ENCODE measurements at places on chromosomes 5 and 9.

GRCh38 chr9:21402386-21403251 is 6.3 kb upstream of the IFNA8 start:
- no peak for DNase-seq

GRCh38 chr9:111400564-111400898 is 70.5 kb upstream of the OR2K2 start:
- no peak for DNase-seq

DNA sequence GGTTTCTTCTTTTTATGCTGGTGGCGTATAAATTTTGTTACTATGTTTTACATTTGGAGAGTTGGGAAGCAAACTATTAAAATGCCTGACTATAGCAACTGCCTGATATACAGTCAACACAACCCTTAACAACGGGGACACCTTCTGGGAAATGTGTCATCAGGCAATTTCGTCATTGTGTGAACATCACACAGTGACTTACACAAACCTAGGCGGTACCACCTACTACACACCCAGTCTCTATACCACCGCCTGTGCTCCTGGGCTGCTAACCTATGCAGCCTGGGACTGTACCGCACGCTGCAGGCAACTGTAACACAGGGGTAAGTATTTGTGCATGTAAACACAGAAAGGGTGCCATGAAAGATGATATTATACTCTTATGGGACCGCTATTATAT is 1.3 kb upstream of the CDHR2 start:
- no peak for DNase-seq

- no peak for DNase-seq
Observed at GRCh38 chr9:6600426-6600825, 45.1 kb downstream of the GLDC start.

- DNase-seq, result no peak
Observed at GRCh38 chr9:118215549-118215948, 511.3 kb downstream of the TLR4 start.

DNA sequence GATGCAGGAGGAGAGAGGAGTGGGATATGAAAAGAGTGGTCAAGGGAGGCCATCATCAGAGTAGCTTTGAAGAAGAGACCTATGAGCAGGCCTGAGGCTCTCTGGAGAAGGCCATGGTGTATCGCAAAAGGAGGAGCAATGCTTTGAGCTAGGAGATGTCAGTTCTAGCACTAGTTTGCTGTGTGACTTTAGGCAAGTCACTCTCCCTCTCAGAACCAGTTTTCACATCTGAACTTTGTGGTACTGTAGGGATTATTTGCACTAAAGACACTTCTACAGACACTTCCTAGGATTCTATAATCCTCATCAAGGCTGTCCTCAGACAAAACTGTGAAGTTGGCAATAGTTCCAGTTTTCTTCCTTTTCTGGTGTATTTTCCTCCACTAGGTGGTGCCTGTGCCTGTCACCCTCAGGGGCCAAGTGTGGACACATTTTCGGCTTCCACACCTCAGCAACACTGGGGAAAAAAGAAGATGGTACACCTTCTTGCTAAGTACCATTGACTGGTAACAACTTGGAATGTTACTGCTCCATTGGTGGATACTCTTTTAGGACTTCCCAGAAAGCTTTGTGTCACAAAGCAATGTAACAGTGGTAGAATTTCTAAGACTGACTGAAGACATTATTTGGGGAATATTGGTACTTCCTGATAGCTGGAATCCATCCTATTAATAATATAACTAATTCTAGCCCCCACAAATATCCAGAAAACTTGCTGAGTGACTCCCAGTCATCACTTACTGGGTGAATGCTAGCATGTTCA is 9.9 kb downstream of the PAPPA start:
- no peak for DNase-seq

DNA sequence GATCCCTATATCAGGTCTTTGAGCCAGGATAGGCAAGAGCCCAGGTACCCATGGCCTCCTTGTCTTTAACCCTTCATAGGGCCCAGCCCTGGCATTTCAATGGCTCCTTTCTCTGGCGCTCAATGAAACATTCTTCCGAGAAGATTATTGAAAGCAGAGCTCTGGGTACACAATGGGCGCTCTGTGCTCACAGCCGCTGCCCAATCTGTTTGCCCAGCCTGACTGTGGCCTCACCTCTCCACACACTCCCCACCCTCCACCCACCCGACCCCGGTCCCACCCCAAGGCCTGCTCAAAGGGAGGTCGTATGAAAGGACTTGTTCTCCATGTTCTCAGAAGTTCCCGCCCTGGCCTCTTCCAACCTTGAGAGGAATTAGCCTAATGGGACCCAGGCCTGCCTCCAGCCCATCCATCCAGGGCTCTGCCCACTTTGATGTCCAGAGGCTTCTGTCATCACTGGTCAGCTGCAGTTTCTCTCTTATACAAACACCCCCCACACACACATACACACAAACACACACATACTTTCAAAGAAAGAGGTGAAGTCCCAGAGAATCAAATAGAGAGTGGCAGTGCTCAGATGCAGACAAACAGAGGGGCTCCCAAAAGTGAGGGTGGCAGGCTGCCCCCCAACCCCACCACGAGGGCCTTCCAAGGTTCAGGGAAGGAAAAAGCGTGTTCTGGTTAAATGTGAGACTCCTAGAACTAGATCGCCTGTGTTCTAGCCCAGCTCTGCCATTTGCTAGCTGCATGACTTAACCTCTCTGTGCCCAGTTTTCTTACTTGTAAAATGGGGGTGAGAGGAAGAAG is 5.1 kb upstream of the ARSI start:
- DNase-seq, result no peak

GRCh38 chr5:88691230-88691582 is 191.8 kb downstream of the MEF2C start:
- DNase-seq, result no peak

- DNase-seq, result no peak
Observed at GRCh38 chr5:94693043-94693822, 74.8 kb downstream of the SLF1 start.

GRCh38 chr5:71454913-71455312 is 538 bp upstream of the BDP1 start:
- no peak for DNase-seq

DNA sequence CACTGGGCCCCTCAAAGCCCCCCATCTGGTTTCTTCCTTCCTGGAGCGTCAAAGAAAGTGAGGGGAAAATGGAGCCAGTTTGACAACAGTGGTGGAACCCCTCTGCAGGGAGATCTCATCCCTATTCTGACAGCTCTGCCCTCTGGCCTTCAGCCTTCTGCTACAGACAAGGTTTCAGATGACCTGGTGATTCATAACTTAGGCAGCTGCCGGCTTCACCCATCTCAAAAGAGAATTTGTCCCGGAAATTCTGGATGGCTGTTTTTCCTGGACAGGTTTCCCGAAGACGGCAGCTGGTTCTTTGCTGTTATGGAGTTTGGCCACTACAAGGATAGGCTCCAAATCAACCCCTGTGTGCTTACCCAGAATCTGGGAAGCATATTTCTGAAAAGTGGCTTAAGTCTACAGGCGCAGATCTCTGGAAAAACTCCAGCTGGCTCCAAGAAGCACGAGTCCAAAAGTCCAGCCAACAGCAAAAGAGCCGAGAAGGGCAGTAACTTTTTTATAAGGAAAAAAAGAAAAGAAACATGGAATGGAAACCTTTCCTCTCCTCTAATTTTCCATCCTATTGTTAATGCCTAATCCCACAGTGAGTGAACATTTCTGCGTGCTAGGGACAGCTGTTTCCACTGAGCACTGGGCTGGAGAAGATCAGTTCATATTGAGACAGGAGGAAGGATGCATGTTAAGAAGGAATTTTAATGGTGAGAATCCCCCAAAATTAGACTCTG is 54.5 kb downstream of the ZNF366 start:
- DNase-seq, result no peak

GRCh38 chr5:17748201-17748600 is 113.9 kb downstream of the TAF11L14 start:
- no peak for DNase-seq

- DNase-seq, result no peak
Observed at GRCh38 chr9:16281707-16282106, 588.8 kb downstream of the BNC2 start.

GRCh38 chr9:19967216-19967887 is 178.5 kb upstream of the SLC24A2 start:
- no peak for DNase-seq

- no peak for DNase-seq
Observed at GRCh38 chr9:19074836-19075235, 25.6 kb downstream of the RRAGA start.

- DNase-seq, result no peak
Observed at GRCh38 chr9:116262448-116262847, 108.9 kb downstream of the PAPPA start.

- DNase-seq, result no peak
Observed at GRCh38 chr9:37904445-37905130, 661 bp upstream of the SLC25A51 start.

GRCh38 chr9:505741-506059 is 291.0 kb downstream of the DOCK8 start:
- DNase-seq, result no peak

- DNase-seq, result no peak
Observed at GRCh38 chr5:94524841-94525697, 93.3 kb downstream of the KIAA0825 start.

- DNase-seq, result no peak
Observed at GRCh38 chr9:115141612-115142011, 23.7 kb upstream of the TNC start.

- DNase-seq, result no peak
Observed at GRCh38 chr5:55894135-55894534, 43.0 kb downstream of the IL31RA start.

- no peak for DNase-seq
Observed at GRCh38 chr5:44983006-44983405, 174.3 kb downstream of the MRPS30 start.

GRCh38 chr5:67805666-67806348 is 409.7 kb upstream of the PIK3R1 start:
- DNase-seq, result no peak

- DNase-seq, result no peak
Observed at GRCh38 chr9:109775516-109775915, 4.5 kb upstream of the PALM2AKAP2 start.

DNA sequence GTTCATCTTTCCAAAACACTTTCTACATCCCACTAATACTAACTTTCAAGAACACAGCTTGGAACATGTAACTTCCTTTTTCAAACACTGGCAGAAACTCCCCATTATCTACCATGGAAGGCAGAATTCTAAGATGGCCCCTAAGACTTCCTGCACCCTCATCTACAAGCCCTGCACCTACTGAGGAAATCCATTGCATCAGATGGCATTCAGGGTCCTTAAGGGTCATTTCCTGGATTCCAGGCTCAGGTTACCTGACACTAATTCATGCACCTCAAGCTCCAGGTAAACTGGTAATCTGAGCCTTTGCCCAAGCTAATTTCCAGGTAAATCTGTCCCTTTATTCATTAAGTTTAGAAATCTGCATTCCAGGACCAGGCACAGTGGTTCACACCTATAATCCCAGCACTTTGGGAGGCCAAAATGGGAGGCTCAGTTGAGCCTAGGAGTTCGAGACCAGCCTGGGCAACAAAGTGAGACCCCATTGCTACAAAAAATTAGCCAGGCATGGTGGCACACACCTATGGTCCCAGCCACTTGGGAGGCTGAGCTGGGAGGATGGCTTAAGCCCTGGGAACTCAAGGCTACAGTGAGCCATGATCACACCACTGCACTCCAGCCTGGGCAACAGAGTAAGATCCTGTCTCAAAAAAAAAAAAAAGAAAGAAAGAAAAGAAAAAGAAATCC is 91.6 kb downstream of the NFIB start:
- no peak for DNase-seq

- peak; percentile 25 for DNase-seq
Observed at GRCh38 chr5:139389701-139390638, at the start of gene MZB1. Gene MZB1 (minus strand): TSS chr5:139389913. CDS start chr5:139389856, 57 bp downstream.

GRCh38 chr5:119398727-119399466 is 43.1 kb downstream of the TNFAIP8 start:
- DNase-seq, result no peak

GRCh38 chr5:33272288-33272687 is 168.5 kb upstream of the TARS1 start:
- DNase-seq, result no peak

- DNase-seq, result no peak
Observed at GRCh38 chr9:2336055-2336454, 285.5 kb upstream of the VLDLR start.

GRCh38 chr9:88551546-88552137 is 16.7 kb downstream of the NXNL2 start:
- no peak for DNase-seq

DNA sequence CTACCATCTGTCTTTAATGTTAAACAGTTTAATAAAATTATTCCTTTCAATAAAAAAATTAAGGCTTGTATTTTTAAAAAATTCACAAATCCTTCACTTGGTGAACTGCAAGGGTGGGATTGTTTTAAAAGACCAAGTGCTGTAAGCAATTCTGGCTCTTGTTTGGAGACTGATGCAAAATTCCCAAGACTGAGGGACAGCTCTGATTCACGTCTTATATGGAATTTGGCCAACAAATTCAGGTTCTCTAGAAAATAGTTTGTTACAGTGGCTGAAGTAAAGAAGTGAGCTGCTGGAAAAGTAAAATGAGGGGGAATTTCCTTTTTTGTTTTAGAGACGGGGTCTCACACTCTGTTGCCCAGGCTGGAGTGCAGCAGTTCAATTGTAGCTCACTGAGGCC is 58.3 kb downstream of the PRELID2 start:
- DNase-seq, result no peak

DNA sequence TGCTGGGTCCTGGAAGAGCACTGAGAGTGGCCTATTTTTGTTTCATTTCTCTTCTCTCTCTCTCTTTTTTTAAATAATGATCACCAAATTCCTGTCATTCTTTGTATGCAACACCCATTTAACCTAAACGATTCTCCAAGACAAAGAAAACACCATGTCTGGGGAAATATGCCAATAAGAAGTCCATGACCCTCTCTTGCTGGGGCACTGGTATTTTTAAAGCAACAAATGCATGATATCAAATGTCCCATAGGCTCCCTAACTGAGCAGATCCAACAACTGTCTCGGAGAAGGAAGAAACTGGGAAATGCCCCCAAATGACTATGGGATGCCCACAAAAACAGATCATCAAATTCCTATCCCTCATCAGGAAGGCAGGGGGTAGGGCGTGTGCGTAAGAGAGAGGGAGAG is 567.4 kb downstream of the CCDC171 start:
- DNase-seq, result no peak

DNA sequence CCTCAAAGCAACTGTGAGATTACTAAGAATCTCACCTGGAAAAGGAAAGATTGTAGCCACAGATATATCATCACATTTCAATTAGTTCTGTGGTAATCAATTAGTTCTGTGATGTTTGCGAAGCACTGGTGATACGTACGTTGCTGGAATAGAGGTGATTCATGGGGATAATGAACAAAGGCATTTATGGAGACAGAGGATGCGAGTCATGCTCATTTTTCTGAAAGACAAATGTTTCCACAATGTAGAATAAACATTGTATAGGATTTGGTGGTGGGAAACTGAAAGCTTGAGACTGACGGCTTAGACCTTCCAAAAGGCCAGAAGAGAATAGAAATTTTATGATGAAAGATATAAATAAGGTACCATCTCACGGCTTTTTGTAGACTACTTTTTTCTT is 507.3 kb upstream of the TYRP1 start:
- no peak for DNase-seq

GRCh38 chr5:141898448-141899049 is 20.3 kb upstream of the PCDH1 start:
- no peak for DNase-seq

- no peak for DNase-seq
Observed at GRCh38 chr5:180367991-180368390, 14.9 kb upstream of the GFPT2 start.

GRCh38 chr5:144335561-144335960 is 164.9 kb downstream of the KCTD16 start:
- DNase-seq, result no peak

Measured in activated T-helper 1 cell treated with Interleukin-2 at 50 U/mL for 16 hours (primary cell).